ENCODE measurements at places on chromosomes 16 and 17.

DNA sequence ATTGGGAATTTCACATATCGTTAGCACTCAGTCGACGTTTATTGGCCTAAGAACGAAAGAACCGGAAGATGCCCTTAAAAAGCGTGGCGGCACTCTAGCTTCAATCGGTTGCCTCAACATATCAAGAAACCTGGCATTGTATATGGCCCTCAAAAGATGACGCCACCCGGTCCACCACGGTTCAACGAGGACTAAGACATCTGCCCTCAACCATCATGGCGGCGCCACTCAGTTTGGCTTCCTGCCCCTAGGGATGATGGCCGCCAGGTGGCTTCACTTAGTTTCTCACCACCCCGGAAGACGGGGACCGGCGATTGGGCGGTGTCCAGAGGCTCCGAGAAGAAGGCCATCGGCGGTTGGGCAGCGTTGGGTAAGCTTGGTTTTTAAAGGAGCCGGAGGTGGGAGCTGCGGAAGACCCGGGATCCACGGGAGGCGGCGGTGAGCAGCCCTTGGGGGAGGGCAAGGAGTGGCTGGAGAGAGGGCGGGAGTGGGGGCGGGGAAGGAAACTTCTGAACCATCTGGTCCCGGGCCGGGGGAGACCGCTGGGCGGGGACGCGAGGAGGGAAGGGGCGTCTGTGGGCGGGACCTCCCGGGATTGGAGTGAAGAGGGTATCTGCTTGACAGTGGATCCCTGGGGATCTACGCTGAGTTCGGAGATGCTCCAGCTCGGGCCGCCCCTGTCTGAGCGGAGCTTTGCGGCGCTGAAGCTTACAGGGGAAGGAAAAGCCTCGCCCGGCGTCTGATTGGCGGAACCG lies at the start of gene PRR14:
Gene PRR14 (plus strand): TSS at position 592 of the 755 bp plus-strand sequence. CDS start 686 bp downstream, outside the sequence.
- DNase-seq: peak; percentile 93

GRCh38 chr17:3505008-3505407 lies 29.2 kb downstream of the ASPA start:
- no peak for DNase-seq

DNA sequence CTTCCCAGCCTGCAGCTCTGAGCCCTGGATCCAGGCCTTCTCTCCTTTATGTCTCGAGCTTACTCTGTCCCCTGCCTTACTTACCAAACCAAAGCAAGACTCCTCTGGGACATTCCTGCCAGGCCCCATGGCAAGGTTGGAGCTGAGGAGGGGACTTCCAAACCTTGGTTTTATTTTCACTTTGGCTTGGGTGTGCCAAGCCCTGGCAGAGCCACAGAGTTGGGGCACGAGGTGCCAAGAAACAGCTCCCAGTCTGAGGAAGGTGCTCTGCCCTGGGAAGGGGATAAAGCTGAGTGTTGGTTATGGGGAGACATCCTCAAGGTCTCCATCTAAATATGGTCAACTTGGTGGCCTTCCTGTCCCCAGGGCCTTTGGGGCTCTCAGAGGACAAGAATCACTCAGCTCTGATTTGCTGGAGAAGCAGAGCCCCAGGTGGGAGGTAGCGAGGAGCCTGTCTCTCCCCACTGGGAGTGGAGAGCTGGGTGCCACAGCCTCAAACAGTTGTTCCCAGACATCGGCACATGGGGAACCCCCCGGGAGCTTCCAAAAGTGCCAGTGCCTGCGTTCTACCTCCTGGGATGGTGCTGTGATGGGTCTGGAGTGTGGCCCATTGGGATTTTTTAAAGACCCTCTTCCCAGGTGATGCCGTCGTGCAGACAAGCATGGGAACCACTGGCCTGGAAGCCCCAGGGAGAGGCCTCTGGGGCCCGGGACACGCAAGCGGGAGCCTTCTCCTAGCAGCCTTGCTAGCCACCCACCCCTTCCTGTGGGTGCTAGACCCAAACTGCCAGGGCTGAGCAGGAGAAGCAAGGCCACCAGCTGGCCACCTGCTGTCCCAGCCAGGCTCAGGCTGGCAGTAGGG lies 10.3 kb downstream of the NLRC5 start:
- DNase-seq: no peak

DNA sequence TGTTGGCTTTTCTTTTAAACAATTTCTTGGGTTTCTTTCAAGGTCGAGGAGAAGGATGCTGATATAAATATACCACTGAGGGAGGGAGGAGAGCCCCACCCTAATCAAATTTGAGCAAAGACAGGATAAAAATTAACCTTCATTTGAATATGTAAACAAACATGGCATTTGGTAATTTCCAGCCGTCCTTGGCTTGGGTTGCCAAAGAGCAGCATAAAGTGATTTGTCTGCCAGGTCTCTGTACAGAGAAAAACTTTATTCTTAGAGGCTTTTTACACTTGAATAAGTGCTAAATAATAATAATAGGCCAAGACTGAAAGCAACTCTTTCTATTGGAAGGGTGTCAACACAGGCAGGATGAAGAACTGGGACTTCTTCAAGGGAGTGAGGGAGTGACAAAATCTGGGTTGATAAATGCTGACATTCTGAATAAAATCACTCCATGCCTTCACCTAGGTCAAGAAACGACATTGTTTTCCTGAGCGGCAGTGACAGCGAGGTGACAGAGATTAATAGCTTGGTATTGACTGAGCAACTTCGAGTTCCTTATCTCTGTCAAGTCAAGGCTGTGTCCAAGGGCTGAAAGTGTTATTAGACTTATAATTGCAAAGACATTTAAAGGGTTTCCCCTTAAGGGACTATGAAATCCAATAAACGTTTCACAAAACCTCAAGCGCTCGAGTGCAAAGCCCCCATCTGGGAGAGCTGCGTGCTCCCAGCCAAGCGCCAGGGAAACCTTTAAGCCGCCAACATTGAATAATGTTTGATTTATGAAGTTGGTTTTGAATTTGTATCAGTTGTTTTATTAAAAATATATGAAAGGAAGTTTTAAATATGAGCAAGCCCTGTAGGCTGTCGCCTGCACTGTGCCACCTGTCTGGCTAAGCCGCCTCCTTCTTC lies 269.5 kb upstream of the N4BP1 start:
- no peak for DNase-seq

GRCh38 chr17:27888945-27889344 lies 4.2 kb downstream of the LYRM9 start:
- peak; percentile 90 for DNase-seq

DNA sequence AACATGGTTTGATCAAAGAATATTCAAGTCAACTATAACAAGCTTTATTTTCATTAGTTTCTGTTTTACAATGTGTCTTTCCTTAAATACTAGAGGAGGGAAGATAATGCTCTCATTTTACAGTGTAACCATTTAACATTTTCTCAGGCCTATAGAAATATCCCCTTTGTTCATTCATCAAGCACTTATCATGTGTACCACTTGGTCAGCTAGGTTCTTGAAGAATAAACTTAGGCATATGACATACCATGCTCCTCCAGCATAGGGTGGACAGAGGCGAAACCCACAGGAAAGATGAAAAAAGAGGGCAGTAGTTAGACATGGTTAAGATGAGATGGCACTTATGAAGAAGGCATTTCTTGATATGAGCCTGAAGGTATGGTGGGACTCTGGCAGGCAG lies 34.0 kb upstream of the HLF start:
- no peak for DNase-seq

DNA sequence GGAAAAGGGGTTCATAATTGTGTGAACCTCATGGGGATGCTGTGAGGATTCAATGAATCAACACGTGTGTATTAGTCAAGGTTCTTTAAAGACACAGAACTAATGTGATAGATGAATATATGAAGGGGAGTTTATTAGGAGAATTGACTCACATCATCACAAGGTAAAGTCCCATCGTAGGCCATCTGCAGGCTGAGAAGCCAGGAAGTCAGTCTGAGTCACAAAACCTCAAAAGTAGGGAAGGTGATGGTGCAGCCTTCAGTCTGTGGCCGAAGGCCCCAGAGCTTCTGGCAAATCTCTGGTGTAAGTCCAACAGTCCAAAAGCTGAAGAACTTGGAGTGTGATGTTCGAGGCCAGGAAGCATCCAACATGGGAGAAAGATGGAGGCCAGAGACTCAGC lies 413.4 kb downstream of the CDH13 start:
- DNase-seq: no peak

DNA sequence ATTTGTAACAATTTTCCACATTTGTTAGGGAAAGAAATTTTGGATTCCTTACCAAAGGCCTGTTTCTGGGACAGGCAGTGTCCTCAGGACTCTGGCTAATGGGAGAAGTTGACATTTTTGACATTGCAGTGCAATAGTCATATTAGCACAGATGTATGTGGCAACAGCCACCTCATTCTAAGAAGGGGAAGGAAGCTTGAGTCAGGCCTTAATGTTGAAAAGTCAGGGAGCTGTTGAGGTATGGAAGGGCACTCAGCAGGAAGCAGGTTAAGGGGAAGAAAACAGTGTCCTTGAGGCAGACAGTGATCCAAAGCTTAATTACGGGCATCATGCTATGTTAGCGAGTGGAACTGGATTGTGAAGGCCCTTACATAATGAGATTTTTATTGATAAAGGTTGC lies 20.9 kb downstream of the AKTIP start:
- no peak for DNase-seq

- DNase-seq: no peak
These were observed 259.5 kb downstream of the IRX3 start for GRCh38 chr16:54027062-54027461.

- peak; percentile 46 for DNase-seq
These were observed 65.4 kb downstream of the MRC2 start for GRCh38 chr17:62692721-62693431.

- DNase-seq: no peak
These were observed 1.8 kb upstream of the WIPI1 start for GRCh38 chr17:68459037-68459639.
